ENCODE measurements at places on chromosomes 3 and 15. TPM values are rescaled to one million over a fixed set of nuclear protein-coding genes. Genes with fewer than 3 reads are reported as not detected.

The TNNC1 gene
- 0.15 TPM for polyA plus RNA-seq

The MOBP gene
- polyA plus RNA-seq = not detected

The NRG4 gene
- 0.62 TPM for polyA plus RNA-seq

The PLA2G4E gene
- 0.07 TPM for polyA plus RNA-seq

The DOCK3 gene
- polyA plus RNA-seq = 0.08 TPM

The ST6GAL1 gene
- polyA plus RNA-seq = 18.4 TPM
